Fibroblast of skin of left quadriceps (primary cell): ENCODE measurements at places on chromosomes 3 and 15.
A peak's percentile ranks its signal among the peaks of the same experiment; 100 is the strongest.

- no peak for DNase-seq
Measured at GRCh38 chr3:33717616-33717865, 513 bp downstream of the CLASP2 start.

DNA sequence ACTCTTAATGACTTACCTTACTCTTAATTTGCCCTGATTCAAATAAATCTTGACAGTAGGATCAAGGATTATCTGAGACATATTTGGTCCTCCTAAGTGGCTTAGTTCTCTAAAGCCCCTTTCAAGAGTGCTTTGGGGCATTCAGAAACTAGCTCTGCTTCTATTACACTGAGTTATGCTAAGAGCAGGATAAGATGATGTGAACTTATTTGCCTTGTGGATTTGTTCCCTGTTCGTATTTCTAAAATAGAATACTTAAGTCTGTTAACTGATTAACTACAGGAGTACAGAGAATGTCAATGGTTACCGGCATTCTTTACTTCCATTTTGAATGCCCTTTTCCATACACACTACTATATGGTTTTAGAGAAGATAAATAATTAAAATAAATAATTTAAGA is 14.8 kb upstream of the FRMD4B start:
- no peak for DNase-seq

GRCh38 chr15:90037961-90038631 is 37.0 kb downstream of the ZNF710 start:
- no peak for DNase-seq

GRCh38 chr3:169894110-169894509 is 17.3 kb upstream of the SAMD7 start:
- DNase-seq = no peak

GRCh38 chr15:57591822-57592367 is at the start of gene MYZAP:
Gene MYZAP, plus strand, starts transcription at chr15:57591904. Its CDS starts 131 bp downstream, at chr15:57592035.
- no peak for DNase-seq

GRCh38 chr15:46174122-46174521 is 539.3 kb downstream of the SQOR start:
- no peak for DNase-seq

DNA sequence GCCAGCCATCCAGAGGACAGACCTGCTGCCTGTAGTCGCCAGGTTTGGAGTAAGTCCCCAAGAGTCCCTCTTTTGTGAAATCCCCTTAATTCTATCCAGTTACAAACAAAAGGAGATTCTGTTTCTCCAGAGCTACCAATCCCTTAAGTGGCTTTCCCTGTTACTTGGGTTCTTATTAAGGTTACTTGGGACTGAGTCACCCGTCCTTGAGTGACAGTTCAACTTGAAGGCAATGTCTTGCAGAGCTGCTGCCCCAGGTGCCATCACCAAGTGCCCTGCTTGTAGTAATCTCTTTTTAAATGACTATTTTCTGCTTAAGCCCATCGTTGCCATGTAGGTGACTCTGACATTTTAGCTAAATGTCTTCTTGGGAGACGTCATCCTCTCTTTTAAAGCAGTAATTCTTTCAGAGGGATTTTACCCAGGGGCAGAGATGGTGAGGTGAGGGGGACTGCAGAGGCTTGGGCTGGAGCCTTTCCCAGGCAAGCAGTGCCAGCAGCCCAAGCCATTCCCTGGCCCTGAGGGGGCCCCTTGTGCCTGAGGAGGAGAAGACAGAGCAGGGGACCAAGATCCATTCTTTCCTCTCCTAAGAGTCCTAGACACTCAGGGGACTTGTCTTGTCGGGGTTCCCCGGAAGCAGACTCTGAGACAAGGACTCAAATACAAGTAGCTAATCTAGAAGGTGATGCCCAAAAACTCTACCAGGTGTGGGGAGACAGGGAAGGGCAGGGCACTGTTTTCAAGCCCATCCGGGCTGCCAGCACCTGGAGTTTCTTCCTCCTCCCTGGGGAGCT is 253.7 kb downstream of the PLCL2 start:
- no peak for DNase-seq

DNA sequence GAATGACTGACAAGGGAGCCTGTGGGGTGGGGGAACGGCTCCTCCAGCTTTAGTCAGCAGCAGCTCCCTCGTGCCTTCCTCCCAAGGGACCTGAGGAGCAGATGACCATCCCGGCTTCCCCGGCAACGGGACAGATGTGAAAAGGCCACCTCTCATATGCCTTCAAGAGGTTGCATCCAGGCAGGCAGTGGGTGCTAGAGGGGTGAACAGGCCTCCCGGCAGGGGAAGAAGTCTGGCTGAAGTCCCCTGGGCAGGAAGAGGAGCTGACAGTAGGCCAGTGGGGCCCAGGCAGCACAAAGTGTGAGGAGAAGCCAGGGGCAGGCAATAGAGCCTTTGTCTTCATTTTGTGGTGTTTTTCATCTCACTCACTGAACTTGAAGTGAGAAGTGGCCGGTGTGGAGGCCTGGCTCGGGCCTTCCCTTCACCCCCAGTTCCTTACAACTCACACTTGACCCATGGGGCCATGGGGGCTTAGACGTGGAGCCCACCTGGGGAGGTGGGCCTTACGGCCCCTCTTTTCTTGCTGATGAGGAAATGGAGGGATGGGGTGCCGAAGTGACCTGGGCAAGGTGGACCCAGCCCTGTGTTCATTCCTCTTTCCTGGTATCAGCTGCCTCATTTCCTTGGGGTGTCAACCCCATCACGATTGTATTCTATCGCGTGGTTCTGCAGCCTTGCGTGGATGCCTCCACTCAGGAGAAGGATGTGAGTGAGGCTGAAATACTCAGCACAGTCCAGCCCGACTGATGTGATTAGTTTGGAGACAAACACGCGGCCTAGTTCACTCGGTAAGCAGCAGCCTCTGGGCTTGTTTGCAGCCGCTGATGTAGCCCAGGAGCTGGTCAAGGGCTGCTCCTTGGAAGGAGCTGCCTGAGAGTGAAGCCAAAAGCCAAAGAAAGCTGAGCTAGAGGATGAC is 115.5 kb upstream of the ALDH1A3 start:
- DNase-seq = no peak

DNA sequence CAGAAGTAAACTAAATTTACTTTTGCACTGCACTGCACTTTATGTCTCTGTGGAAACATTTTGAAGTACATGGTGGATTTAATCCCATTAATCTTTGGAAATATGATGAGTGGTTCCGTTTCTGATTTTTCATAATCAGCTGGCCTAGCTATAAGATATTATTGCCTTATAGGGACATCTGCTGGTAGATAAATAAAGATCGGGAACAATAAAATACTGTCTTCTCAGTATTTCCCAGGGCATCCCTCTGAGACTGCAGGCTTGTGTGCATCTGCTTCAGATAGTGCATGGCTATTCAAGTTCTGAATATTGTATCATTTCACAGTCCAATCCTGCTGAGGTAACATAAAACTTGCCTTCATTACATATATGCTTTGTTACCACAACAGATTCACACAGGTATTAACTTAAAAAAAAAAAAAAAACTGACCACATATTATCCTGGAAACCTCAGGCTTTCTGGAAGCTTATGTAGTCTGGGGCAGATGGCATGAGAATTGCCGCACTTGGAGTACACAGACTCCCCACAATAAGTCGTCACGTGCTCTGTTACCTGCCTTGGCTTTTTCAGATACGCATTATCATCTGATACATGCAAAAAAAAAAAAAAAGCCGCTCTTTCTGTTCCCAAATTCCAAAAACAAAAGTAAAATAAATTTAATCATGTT is 330.8 kb upstream of the AGTR1 start:
- no peak for DNase-seq

DNA sequence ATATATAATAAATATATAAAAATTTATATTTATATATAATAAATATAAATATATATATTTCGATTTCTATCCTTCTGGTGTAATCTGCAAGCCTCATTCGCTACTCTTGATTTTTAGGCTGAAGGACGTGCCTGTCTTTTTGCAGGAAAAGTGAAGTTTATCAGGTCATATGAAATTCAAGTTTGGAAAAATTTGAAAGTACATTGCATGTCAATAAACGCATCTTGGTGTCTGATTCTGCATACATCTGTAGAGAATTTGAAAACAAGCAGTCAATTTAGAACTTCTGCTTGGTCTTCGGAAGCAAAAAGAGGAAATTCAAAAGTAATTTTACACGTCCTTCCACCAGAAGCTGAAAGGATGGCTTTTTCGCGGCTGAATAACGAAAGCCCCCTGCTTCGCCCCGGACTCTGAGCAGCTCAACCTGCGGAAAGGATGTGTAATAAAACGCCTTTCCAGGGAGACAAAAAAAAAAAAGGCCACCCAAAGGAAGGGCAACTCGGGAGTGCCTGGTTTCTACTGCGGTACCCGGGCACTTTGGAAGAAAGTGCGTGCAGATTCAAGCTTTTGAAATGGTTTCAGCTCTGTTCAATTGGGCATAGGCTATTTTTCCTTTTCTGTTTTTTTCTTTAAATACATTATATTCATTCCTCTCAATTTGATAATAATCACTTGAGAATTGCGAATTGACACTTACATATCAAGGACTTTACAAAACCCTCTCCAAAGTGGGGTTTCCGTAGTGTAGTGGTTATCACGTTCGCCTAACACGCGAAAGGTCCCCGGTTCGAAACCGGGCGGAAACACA is 1.5 kb upstream of the MYNN start:
- peak; percentile 66 for DNase-seq
